AML-193 (cell line): ENCODE measurements at places on chromosomes 3 and 15.

- peak; percentile 4 for DNase-seq
Observed at GRCh38 chr15:86624261-86625036, 544.8 kb downstream of the AGBL1 start.

DNA sequence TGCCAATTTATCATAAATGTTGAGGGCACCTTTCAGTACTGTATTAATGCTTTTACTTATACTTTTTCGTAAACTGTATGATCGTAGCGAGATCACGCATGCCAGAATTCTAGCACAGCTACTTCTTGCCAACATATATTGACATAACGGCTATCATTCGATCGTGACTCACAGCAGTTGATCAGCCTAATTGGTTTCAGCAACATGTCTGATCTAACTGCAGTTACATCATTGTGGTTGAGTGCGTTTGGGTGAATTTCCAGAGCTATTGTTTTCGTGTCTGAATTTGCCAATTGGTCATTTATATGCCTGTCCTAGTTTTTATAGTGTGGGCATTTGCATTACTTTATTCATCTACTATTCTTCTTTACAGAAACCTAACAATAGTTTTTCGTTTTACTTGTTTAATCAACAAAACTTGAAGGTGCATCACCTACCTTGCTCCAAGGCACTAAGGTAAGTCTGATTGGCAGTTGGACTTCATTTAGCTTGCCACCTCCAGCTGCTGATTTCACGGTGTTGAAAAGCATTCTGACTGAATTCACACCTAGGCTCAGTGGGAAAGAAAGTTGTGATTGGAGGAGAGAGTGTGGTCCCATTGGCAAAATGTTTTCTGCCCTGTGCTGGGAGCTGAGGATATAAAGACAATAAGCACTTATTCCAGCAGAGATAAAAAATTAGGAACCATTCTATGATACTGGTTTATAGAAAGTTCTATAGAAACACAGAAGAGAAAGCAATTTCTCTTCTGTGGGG lies 120.9 kb upstream of the RGMA start:
- DNase-seq: no peak

DNA sequence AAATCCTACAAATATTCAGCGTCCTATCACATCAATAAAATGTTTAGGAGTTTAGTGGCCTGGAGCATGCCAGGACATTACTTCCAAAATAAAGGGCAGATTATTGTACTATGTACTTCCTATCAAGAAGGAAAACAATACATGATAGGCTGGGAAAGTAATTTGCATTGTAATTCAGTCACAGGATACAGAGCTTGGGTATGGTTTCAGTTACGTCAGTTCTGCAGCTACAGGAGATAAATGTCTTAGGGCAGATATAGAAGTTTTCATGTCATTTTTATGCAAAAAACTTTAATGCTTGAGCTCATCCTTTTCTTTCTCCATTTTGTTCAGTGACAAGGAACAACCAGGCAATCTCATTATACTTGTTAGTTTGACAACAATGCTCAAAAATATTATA lies 155.2 kb downstream of the NFKBIZ start:
- DNase-seq: no peak

- no peak for DNase-seq
Observed at GRCh38 chr3:140308535-140308934, 369.3 kb upstream of the TRIM42 start.

DNA sequence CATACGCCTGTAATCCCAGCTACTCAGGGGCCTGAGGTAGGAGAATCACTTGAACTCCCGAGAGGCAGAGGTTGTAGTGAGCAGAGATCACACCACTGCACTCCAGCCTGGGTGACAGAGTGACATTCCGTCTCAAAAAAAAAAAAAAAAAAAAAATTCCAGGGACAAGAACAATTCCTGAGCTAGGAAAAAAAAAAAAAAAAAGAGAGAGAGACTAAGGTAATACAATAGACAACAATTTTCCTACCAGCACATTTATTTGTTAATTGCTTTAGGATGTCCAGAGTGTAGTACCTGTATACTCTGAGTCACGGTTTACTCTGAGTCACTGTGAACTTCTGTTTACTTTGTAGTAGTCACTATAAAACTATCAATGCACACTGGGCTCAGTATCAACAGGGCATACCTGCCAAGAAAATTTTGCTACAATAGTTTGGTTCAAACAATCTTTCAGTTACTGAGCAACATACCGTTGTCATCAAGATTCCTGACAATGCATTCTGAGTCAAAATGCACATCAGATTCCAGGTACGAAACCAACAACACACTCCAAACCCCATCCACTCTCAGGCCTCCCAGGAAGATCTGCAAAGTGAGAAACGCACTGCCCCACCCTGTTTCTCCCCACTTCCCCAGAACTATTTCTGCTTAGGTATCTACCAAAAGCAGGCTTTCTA lies 28.3 kb downstream of the IGF2BP2 start:
- DNase-seq: no peak

DNA sequence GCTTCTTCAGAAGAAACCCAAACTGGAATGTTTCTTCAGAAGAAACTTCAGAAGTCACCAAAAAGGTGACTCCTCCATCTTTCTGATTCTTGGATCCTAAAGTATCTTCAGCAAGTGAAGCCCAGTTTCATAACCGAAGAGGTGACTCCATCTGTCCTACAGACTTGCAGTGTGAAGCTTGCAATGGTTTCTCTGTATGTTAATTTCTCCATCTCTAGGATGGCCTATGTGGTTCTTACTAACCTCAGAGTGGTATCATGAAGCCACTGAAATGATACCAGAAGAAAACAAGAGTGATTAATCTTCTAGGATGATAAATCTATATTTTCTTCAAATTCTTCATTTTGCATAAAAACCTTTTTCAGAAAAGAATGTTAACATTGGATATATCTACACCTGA lies 495 bp upstream of the AQP9 start:
- DNase-seq: no peak

DNA sequence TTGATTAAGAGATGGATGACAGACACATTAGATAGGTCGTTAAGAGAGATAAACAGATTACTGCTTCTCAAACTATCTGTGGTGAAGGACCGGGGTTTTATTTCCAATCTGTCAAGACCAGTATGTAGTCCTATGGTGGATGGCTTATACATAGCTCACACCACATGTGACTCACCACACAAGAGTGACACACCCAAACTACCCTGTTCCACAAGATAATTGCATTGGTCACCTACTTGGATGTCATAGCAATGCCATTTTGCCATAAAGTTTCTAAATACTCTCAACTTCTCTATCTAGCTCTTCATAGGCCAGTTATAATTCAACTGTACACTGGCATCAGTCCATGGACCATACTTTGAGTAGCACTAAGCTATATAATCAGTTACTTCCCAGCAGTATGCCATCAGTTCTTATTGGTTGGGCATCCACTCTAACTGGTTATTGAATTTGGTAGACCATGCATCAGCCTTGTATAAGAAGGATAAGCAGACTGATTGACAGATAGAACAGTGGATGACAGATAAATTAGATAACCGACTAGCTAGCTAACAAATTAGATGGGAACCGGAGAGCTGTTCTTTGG lies 11.6 kb downstream of the WWTR1 start:
- no peak for DNase-seq

- no peak for DNase-seq
Observed at GRCh38 chr15:69400850-69401249, 13.3 kb upstream of the KIF23 start.

DNA sequence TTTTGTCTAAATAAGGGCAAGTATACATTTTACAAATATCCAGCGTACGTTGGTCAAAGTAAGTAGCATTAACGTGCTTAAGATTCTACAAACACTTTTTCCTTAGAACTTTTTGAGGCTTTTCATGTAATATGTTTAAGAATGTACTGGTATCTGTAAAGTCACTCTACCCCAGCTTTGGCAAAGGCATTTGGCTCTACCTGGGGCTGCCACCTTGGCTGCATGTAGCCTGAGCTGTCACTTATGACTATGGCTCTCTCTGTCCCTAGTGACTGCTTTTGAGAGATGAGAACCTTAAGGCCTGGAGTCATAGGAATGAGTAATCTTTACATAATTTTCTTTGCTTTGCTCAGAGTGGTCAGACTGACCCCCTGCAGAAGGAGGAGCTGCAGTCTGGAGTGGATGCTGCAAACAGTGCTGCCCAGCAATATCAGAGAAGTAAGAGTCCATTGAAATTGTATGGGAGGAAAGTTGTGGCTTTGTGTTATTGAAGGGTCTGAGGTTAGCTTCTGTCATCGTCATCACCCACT lies 61.2 kb downstream of the IQGAP1 start:
- no peak for DNase-seq

- DNase-seq: no peak
Observed at GRCh38 chr15:69648212-69648611, 195.6 kb downstream of the RPLP1 start.

DNA sequence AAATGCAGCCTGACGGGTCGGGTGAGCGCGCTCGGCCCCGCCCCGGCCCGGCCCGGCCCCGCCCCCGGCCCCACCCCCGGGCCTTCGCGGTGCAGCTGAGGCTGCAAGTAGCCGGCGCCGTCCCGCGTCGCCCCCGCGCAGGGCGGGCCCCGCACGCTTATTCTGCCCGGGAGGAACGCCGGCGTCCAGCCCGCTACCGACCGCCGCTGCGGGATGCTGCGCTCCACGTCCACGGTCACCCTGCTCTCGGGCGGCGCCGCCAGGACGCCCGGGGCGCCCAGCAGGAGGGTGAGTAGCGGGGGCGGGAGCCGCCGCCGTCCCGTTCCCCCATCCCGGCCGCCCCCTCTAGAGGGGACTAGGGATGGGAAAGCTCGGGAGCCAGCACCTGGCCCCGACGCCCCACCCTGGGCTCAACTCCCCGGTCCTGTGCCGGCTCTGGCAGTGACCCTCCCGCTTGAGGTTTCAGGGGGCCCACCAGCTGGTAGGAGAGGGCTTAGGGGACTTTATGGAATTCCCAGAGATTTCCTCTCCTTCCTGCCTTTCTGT lies at the start of gene MYZAP:
Gene MYZAP (plus strand): TSS at position 83 of the 546 bp plus-strand sequence. CDS start 131 bp downstream, at position 214.
- DNase-seq: no peak

GRCh38 chr15:89360294-89360971 lies 25.8 kb upstream of the POLG start:
- no peak for DNase-seq

- no peak for DNase-seq
Observed at GRCh38 chr3:34258271-34258998, 460.0 kb downstream of the PDCD6IP start.

- DNase-seq: no peak
Observed at GRCh38 chr15:71800190-71800589, 10.2 kb upstream of the NR2E3 start.

- no peak for DNase-seq
Observed at GRCh38 chr15:80693682-80694610, 1.2 kb upstream of the ABHD17C start.

- no peak for DNase-seq
Observed at GRCh38 chr3:122623031-122623829, 45.8 kb downstream of the PARP15 start.

DNA sequence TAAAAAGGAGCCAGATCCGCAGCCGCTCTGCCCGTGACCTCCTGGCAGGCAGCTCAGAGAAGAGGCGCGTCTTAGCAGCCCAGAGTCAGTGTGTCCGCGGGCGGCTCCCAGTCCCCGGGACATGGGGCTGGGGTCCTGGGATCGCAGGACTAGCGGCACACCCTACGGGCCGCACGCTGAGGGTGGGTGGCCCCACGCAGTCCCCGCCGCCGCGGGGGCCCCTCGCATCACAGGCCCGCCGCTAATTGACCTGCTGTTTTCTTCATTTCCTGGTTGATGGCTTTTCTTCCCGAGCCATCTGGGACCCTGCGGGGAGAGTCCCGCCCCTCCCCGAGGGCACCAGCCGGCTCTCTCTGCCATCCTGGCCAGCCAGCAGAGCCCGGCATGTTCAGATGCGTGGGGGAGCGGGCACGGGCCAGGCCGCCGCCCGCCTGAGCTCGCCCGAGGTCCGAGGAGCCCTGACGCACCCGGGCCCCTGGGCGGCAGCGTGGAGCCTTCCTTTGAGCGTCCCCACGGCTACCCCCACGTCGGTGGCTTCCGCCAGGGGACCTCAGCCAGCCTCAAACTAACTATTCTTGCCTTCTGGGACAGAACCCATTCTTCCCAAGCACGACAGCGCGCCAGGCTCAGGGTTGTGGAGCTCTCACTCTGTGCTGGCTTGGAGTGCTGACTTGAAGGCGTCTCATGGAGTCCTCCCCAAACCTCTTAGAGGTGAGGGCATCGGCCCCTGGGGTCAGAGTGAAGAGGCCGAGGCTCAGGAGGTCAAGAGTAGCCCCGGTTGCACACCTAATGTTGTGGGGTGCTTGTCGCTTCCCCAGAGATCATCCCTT lies 34.6 kb upstream of the CACNA2D3 start:
- no peak for DNase-seq

- DNase-seq: no peak
Observed at GRCh38 chr15:65985387-65985786, 116.1 kb downstream of the RAB11A start.

DNA sequence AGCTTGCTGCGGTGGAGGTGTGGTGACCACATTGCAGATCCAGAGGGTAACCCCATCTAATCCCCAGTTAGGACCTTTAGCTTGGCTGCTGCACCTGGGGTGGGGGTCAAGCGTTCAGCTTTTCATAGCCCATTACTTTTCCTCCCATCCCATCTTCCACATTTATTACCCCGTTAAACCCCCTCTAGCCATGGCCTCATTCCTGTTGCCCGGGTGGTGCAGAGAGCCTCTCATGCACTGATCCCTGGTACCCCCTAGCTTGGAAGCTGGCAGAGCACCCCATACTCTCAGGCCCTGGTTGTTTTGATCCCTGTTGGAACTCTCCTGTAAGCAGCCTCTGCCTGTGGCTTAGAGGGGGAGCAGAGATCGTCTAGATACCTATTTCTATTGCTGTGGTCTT lies 20.8 kb downstream of the CDAN1 start:
- DNase-seq: no peak

DNA sequence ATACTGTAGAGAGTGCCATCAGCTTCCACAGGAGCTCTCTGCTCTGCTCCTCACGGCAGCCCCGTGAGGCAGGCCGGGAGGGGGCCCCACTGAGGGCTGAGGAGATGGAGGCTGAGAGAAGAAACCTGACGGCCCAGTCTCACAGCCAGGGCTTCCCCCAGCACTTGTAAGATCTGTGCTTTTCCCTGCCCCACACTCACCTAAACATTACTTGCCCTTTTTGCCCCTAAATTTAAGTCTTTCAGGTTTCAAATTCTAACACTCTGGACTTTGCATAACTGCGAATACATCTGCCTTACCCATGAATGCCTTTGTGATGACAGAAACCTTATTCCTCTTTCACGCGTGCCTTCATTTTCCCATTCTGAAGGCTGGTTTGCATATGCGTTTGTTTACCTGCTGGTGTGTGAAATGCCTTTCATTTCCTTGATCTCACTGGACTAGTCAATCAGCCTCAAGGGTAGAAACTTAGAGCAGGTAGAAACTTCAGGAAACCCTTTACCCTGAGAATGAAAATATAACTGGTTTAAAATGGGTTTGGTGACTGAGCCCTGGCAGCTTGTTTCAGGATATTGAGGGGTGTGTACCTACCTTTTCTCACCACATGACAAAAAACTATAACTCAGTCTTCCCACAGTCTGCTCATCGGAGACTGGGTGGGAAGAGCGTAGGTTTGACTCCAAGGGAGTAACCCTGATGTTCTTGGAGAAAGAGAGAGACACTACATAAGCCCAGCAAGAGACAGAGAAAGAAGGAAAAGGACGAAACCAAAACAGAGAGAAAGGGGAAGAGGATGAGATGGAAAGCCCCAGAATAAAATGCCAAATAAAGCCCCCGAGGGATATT lies 20.1 kb downstream of the SLC12A8 start:
- no peak for DNase-seq
